ENCODE measurements at places on chromosomes 11 and 22. TPM values are rescaled to one million over a fixed set of nuclear protein-coding genes. Genes with fewer than 3 reads are reported as not detected.
A peak's percentile ranks its signal among the peaks of the same experiment; 100 is the strongest.

The RTL10 gene
- total RNA-seq, result 33.6 TPM

The HBG2 gene
- not detected for total RNA-seq

The OR8J3 gene
- total RNA-seq, result not detected

DNA sequence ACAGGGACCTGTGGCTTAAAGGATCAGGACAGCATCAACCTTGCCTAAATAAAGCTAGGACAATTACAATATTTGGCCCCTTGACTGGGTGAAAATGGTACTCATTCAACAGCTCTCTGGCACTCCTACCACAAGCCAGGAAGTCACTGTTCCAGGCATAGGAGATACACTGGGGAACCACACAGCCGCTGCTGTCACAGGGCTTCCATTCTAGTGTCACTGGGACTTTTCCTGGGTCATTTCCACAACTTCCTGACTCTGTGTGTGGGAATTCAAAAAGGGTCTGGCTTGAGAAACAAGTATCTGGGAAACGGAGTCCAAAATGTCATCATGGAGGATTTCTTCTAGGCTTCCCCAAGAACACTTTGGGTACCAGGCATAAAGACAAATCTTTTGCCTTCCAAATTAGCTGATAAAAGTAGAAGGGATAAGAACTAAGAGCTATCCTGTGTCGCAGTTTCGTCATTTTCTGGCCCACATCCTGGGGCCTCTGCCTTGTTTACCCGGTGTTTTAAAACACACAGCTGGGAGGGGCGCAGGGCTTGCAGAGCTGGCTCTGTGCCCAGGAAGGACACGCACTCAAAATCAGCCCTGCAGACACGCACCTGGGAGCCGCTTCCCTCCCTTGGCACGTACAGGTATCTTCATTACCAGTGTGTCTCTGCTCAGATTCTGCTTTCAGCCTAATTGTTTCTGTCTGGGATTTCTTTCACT is 38.0 kb downstream of the TMEM45B start:
- H3K36me3 ChIP-seq, result no peaks in the 10 kb centered on the region
- H3K4me1 ChIP-seq, result no peaks in the 10 kb centered on the region
- no peak overlapping the region for H3K27ac ChIP-seq
- peaks cover 32% of the 10 kb centered on the region for H3K27me3 ChIP-seq

DNA sequence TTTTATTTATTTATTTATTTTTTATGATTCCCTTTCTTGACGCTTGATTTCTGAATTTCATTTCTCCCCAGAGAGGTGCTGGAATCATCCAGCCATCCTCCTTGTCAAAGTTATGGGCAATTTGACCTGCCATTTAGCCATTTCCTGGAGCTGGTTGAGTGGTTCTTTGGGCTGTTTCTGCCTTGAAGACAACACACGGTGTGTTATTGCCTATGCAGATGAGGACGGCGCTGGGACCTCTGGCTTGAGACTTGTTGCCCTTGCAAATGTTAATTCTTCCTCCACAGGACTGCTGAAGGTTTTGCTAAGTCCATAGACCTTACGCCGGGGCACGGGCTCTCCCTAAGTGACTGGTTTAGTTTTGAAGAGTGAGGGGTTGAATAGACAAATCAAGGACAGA is 147.9 kb upstream of the PLET1 start:
- H3K4me3 ChIP-seq, result no peak overlapping the region
- DNase-seq, result no peak
- no peaks in the 10 kb centered on the region for H3K36me3 ChIP-seq
- no peak overlapping the region for H3K27ac ChIP-seq
- H3K27me3 ChIP-seq, result peaks cover 5% of the 10 kb centered on the region
- H3K4me1 ChIP-seq, result no peaks in the 10 kb centered on the region

GRCh38 chr11:69640995-69641581 is at the start of gene CCND1:
CCND1 (plus strand) TSS chr11:69641156; CDS start chr11:69641314, 158 bp downstream.
- H3K4me1 ChIP-seq, result peaks cover 53% of the 10 kb centered on the region
- peak; percentile 87 for DNase-seq
- peak within 1 kb of the TSS; percentile 98 for H3K4me3 ChIP-seq
- H3K27me3 ChIP-seq, result no peaks in the 10 kb centered on the region
- peak within 1 kb of the TSS; percentile 94 for H3K27ac ChIP-seq

DNA sequence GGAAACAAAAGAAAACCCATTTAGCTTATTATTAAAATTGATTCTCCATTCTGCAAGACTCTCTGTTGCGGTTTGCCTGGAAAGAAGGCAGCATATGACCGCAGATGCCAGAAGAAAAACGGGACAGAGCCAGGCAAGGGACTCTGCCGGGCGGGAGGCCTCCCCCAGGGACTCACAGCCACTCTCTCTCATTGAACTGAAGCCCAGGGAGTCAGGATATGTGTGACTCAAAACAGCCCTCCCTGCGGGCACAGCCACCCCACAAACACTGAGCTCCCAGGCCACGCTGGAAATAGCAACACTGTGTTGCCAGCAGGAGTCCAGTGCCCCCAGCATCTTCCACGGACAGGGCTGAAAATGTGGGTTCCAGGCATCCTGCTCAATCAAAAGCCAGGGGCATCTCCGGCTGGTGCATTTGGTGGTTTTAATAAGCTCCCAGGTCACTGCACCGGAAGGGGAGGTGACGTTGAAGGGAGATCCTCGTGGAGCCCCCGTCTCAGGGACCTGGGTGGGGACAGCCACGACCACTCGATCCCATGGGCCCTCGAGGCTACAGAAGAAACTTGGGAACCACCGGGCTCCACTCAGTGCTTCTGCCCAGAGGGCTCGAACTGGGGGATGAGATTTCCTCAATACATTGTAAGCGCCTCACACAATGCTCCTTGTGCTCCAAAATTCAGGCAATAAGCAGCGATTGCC is 624.5 kb downstream of the TBC1D22A start:
- H3K36me3 ChIP-seq, result no peaks in the 10 kb centered on the region
- H3K4me3 ChIP-seq, result no peak overlapping the region
- no peak for DNase-seq
- no peak overlapping the region for H3K27ac ChIP-seq
- no peaks in the 10 kb centered on the region for H3K27me3 ChIP-seq

GRCh38 chr11:96206955-96207354 is 136.0 kb downstream of the MAML2 start:
- no peak overlapping the region for H3K27ac ChIP-seq
- no peak overlapping the region for H3K4me3 ChIP-seq
- no peak for DNase-seq
- no peaks in the 10 kb centered on the region for H3K36me3 ChIP-seq
- H3K4me1 ChIP-seq, result peaks cover 17% of the 10 kb centered on the region

- no peak overlapping the region for H3K27ac ChIP-seq
- peaks cover 19% of the 10 kb centered on the region for H3K4me1 ChIP-seq
- no peaks in the 10 kb centered on the region for H3K27me3 ChIP-seq
- no peak overlapping the region for H3K4me3 ChIP-seq
These were observed 33.4 kb upstream of the LYVE1 start for GRCh38 chr11:10601837-10602236.

Data from astrocyte (in vitro differentiated cells and primary cell).